Right atrium auricular region (tissue), 2 donors: ENCODE measurements at places on chromosomes 1 and 21. TPM values are rescaled to one million over a fixed set of nuclear protein-coding genes. Genes with fewer than 3 reads are reported as not detected.

DNA sequence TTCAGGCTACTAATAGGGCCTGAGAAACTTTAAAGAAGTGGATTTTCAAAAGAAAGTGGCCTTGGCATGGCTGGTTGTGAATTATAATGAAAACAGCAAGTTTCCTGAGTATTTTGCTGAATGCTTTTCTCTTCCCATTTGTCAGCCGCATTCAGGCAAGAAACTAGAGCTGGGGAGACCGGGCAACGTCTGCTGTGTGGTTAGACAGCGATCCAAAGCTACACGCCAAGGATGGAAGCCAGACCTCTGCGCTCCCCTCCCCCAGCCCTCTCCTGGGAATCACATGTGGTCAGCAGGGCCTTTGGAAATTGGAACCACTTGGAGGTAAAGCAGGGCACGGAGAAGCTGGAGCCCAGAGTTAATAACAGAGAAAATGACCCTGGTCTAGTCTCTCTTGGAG is 114.1 kb upstream of the CD34 start:
- DNase-seq: no peak

The MFAP2 gene
- 8.6 TPM for total RNA-seq

The MCOLN3 gene
- 2.9 TPM for total RNA-seq

- DNase-seq: no peak
Measured at GRCh38 chr1:55049271-55049913, 10.0 kb downstream of the PCSK9 start.

DNA sequence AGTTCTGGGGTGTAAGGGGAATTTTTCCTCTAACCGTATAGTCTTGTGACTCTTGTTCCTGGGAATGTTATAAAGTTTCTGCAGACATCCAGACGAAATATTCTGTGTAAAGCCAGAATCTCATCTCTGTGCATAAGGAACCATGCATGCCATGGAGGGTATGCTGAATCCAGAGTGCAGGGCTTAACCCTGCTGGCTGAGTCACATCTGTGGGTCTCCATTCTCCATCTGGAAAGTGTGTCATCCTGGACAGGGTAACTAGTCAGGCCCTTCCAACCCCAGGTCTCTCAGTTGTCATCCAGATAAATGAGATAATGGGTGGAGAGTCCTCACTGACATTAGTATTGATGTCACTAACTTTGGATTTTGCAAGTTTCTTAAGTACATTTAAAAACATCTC is 48.8 kb downstream of the ATP5PO start:
- no peak for DNase-seq

- no peak for DNase-seq
Measured at GRCh38 chr1:6233376-6233775, 2.4 kb downstream of the ICMT start.

The TBX19 gene
- total RNA-seq: 0.63 TPM

DNA sequence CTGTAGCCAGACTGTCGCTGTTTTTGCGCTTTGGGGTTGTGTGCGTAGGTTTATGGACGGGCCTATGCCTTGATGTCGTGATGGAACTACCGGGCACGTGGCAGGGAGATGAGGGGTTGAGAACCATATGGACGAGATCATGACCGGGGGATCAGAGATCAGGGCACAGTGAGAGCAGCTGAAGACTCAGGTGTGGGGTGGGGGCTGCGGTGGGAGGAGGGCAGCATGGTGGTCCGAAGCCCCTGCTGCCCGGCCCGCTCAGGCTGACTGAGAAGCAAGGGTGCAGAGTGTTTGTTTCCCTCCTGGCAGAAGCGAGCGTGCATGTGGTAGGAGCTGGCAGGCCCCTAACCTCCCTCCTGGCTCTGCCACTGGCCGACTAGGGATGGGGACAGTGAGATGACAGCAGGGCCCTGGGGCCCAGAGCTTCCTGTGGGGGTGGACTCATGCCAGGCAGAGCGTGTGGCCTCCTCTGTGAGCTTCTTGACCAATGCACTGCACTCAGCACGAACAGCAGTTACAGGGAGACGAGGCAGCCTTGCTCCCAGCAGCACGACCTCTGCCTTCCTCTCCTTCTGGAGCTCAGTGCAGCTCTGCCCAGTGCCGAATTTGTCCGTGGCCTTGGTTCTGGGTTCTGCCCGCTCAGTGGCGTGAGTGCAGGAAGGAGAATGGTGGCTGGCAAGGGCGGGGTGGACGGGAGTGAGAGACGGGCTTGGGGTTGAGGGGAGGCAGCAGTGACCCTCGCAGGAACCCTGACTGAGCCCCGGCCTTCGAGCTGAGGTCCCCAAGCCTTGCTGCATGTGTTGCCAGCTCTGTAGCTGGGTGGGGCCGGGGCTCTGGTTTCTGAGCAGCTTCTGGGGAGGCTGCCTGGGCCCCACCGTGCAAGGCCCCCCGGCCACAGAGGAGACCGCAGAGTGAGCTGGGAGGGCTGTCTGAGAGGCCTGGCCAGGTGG is 22.2 kb upstream of the LRRC3 start:
- no peak for DNase-seq

The LAD1 gene
- total RNA-seq: 8.8 TPM

The VTCN1 gene
- total RNA-seq: not detected

DNA sequence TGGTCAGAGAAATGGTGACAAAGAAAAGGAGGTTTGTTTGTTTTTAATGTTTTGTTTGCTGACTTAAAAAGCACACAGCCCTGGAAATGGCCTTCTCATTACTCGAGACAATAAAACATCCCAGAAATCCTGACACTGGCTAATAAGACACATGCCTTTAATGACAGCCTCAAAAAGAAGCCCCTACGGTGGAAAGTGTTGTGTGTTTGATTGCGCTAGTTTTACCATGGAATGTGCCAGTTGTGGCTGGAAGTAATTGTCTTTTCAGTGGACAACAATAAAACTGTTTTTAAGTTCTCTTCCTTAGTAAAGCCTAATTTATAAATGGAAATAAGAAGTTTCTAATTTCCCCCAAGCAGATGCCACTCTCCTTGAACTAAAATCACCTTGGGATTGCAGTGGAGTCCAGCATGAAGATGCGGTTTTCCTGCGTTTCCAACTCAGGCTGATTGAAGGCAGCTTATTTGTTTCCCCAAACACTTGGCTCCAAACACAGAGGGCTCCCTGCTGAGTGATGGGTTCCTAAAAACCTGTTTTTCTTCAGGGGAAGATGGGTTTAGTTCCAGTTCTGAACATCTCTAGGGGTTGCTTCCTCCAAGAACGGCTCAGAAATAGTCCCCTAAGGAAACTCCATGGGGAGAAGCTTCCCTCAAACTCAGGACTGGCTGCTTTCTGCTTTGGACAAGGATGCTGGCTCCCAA is 54.3 kb downstream of the CD247 start:
- DNase-seq: no peak

DNA sequence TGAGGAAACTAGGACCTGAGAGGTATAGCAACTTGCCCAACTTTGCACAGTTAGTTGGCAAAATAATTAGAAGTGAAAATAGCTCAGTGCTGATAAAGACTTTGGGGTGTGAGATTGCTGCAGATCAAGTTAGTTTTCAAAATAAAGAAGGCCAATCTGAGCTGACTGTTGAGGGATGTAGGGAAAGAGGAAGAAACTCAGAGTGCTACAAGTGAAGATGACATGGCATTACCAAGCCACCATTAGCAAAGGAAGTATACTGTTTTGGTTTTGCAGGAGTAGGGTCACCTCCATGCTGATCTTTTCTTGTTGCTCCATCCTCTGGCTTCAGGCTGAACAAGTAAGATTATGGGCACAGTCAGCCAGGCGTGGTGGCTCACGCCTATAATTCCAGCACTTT is 78.7 kb upstream of the ADAM30 start:
- DNase-seq: no peak

The KIAA0040 gene
- 37.3 TPM for total RNA-seq

The LCE1F gene
- total RNA-seq: not detected

The SZT2 gene
- total RNA-seq: 22.8 TPM

GRCh38 chr1:69743146-69743545 is 175.4 kb downstream of the LRRC7 start:
- no peak for DNase-seq

DNA sequence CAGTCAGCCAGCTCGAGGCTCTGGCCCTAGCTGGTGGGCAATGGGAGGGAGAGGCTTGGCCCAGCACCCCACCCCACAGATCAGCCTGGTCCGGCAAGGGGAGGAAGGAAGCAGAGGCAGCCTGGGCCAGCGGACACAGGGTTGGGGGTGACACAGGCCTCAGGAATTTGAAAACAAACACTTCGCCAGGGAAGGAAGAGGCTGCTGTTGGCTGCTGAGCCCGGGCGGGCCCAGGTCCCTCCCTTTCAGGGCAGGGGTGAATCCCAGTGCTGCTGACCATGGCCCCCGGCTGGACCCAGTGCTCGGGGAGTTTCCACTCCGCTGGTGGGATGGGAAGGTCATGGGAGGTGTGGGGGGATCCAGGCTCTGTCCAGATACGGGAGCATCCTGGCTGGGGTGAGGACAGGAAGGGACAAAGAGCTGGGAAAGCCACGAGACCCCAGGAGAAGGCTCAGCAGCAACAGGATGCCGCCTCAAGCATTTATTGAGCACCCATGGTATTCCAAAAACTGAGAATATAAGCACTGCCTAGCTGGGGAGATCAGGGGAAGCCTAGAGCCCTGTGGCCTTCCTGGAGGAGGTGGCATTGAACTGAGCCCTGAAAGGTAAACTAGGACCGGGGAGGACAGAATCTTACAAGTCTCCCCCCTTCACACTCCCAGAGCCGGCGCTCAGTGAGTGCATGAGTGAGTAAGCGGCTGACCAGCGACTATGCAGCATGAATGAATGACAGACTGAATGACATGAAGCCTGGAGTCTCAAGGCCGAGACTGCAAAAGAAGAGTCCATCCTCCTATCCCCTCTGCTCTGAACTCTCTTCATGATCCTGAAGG is 26.2 kb upstream of the EPHA2 start:
- peak; percentile 96 for DNase-seq

GRCh38 chr1:217953922-217954321 is 322.8 kb downstream of the SPATA17 start:
- no peak for DNase-seq

- no peak for DNase-seq
Measured at GRCh38 chr1:92536980-92537884, 50.5 kb upstream of the GFI1 start.

DNA sequence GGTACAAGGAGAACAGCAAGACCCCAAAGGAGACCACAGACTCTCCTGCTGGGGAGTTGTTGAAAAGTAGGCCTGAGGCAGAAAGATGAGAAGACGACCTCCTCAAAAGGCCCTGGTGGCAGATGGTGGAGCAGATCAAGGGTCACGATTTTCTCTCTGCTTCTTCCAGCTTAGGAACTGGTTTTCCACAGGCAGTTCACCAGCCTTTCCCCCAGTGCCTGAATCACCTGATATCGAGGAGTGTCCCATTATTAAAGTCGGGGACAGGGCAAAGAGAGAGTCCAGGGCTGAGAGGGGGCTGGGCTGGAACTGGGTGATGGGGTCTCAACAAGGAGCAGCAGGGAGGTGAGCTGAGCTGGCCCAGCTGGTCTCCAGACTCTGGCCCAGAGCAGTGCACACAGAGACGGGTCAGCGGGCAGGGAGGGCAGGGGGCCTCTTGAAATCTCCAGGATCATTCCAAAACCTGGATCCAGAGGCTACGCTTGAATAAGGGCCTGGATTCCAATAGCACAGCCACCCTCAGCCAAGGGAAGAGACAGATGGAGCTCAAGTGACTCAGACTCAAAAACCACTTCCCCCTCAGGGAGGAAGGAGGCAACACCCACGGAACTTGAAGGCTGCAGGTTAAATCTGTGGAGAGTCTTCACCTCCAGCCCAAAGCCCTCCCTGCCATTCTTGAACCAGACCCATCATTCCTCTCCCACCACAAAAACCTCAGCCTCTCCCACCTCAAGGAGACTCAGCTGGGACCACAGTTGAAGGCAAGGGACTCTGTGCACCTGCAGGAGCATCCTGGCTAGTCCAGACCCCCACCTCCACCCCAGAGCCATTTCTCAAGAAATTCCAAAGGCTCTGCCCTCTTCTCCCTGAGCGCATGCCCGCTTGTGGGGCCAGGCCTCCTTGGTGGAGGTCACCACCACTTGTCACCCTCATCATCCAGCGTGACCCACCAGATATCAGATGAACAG is at the start of gene S100A5:
Gene S100A5 (minus strand): TSS at position 541 of the 968 bp plus-strand sequence. CDS start 743 bp downstream, outside the sequence.
- no peak for DNase-seq

GRCh38 chr1:11569551-11569950 is 84.7 kb downstream of the FBXO2 start:
- DNase-seq: no peak

The MASP2 gene
- not detected for total RNA-seq

The LIN28A gene
- not detected for total RNA-seq

The HP1BP3 gene
- 106 TPM for total RNA-seq

DNA sequence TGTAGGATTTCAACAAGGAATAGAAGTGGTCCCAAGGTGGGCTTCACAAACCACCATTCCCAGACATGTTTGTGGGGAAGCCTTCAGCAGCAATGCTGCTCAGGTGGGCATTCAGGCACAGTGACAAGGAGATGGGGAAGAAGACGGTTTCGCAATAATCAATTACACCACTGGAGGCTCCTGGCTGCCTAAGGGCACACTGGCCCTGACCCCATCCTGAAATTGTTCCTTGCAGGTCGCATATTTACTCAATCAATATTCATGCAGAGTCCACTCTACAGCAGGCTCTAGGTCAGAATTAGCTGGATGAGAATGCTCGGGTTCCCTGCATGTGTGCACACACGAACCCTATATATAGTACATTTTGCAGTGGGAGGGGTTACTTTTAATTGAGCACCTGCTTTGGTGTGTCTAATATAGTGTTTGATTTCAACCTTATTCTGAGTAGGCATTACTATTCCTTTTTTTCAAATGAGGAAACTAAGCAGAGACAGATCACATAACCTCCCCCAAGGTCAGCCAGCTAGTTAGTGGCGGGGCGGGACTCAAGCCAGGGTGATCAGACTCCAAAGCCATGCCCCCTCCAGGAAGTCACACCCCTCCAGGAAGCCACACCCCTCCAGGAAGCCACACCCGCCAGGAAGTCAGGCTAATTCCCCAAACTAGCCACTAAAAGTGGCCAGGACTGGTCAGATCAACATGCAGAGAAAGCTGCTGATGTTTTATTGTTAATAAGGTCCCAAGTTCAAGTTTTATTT is 106.5 kb downstream of the HLCS start:
- peak; percentile 80 for DNase-seq

GRCh38 chr1:200778766-200779165 is 40.1 kb downstream of the CAMSAP2 start:
- no peak for DNase-seq

The LDLRAD1 gene
- not detected for total RNA-seq

The UTS2 gene
- not detected for total RNA-seq

The TAGLN2 gene
- total RNA-seq: 124 TPM

- no peak for DNase-seq
Measured at GRCh38 chr1:43440358-43440757, 13.4 kb downstream of the HYI start.

The RNU1-1 gene
- total RNA-seq: not detected

DNA sequence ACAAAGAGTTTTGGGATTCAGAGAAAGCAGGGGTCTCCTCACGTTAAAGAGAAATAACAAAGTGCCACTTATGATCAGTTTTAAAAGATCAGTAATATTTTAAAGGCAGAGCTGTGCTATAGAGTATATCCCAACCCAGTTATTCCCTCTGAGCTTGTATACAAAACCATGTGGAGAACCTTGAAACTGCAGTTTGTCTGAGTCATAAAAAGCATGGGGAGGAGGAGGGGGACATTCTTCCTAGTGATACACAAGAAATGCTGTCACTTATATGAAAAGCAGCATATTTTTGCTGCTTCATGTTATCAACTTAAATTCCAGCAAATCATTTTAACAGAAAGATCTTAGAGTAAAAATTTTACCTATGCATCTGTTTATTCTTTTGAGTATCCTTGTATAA is 244.5 kb downstream of the GPR52 start:
- no peak for DNase-seq
